Stomach (tissue), 19 donors: ENCODE measurements at places on chromosomes 7 and 10. TPM values are rescaled to one million over a fixed set of nuclear protein-coding genes. Genes with fewer than 3 reads are reported as not detected.
A peak's percentile ranks its signal among the peaks of the same experiment; 100 is the strongest.

The SNCG gene
- polyA plus RNA-seq, result 26.4 TPM

The PMPCB gene
- 60.6 TPM for polyA plus RNA-seq

The SMNDC1 gene
- polyA plus RNA-seq, result 21.7 TPM

The CFTR gene
- polyA plus RNA-seq, result 1.1 TPM

The JAKMIP3 gene
- polyA plus RNA-seq, result 0.19 TPM

The SPDYE8 gene
- polyA plus RNA-seq, result not detected

The LARP4B gene
- 11.8 TPM for polyA plus RNA-seq

The HGF gene
- polyA plus RNA-seq, result 2.7 TPM

The C10orf105 gene
- polyA plus RNA-seq, result 0.03 TPM

The HOGA1 gene
- 0.38 TPM for polyA plus RNA-seq

The KAZALD1 gene
- 32.8 TPM for polyA plus RNA-seq

The FAM25C gene
- not detected for polyA plus RNA-seq

The CLDN4 gene
- polyA plus RNA-seq, result 36.1 TPM

The COL13A1 gene
- polyA plus RNA-seq, result 7.2 TPM

DNA sequence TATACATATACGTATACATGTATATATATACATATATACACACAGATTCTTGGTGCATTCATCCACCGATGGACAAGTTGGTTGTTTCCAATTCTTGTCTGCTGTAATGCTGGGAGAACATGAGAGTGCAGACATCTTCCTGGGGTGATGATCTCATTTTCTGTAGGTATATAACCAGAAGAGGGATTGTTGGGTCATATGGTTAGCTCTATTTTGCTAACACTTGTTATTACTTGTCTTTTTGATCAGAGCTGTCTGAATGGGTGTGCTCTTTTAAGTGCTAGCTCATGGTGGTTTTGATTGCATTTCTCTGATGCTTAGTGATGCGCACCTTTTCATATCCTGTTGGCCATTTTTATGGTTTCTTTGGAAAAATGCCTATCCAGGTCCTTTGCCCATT lies 106.4 kb downstream of the TAX1BP1 start:
- no peak for DNase-seq

DNA sequence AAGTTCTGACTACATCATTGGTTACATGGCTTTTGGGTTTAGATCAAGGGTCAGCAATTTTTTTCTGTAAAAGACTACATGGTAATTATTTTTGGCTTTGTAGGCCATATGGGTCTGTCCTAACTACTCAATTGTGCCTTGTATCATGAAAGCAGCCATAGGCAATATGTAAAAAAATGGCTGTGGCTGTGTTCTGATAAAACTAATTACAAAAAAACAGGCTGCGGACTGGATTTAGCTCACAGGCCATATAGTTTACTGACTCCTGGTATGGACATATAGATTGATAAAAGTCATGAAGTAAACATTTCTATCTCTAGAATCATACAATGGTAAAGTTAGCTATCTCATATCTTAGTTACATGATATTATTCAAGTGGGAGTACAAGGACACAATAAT lies 375.4 kb downstream of the THSD7A start:
- no peak for DNase-seq

GRCh38 chr10:96401036-96401435 lies 42.2 kb upstream of the OPALIN start:
- no peak for DNase-seq

DNA sequence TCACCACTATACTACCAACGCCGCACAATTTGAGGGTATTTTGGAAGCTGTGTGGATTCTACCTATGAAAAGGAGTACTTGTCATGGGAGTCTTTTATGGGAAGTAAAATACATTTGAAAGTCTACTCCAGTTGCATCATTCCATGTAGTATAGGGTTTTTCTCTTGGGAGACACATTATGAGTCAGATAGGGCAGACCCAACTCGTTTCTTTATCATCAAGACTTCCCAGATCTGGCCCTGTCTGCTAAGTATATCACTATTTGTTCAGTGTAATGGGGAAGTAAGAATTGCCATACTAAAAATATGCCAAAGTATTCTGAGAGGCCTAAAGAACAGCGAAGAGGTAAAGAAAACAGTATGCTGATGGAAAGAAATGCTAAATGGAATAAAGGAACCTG lies 144.2 kb downstream of the SPAG6 start:
- no peak for DNase-seq

GRCh38 chr10:127440371-127440770 lies 108.7 kb upstream of the NPS start:
- DNase-seq, result no peak

DNA sequence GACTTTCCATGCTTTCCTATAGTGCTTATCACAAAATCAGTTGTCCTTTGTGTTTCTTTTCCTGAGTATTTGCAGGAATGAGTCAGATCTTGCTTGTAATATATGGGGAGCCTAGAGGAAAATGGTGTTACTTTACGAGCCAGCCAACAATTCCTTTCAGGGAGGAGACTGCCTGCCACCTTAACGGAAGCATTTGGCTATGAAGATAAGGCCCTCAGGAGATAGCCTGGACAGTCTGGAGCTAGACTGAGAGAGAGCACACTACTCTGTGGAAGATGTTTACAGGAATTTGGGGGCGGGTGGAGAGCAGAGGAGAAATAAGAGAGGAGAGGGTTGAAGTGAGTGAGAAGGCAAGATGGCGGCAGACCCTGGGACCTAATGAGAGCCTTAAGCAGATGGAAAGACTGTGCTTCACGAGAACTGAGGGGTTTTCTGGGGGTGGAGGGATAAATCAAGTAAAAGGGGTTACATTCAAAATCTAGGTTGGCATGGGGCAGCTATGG lies 126.3 kb downstream of the SNX10 start:
- DNase-seq, result no peak

DNA sequence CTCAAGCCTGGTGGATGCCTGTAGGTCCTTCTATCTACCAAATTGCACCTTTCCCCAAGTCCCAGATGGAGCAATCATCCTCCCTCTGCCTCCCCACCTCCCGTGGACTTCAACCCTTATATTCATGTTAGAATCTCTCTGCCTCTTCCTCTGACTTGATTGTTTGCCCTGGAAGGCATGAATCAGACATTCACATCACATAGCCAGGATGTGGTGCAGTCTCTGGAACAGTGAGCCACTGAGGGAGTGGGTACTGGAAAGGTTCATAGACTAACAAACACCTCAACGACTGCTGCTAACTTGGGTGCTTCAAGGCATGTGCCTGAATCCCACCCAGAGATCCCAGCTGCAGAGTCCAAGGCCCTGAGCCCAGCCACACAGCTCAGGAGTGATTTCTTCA lies 494.0 kb downstream of the TNS3 start:
- DNase-seq, result no peak

DNA sequence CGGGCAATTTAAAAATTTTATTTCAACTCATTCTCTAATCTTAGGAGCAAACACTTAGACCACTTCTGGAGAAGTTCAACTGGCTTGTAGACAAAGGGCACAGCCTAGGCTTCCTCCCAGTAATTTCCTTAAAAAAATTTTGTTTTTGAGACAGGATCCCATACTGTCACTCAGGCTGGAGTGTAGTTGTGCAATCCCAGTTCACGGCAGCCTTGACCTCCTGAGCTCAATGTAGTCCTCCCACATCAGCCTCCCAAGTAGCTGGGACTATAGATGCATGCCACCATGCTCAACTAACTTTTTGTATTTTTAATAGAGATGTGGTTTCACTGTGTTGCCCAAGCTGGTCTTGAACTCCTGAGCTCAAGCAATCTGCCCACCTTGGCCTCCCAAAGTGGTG lies 38.4 kb downstream of the BAMBI start:
- DNase-seq, result no peak

- peak; percentile 91 for DNase-seq
These were observed 116.9 kb upstream of the PPIF start for GRCh38 chr10:79230328-79230830.

- DNase-seq, result no peak
These were observed at the start of gene NPTX2 for GRCh38 chr7:98617051-98617959. TSS of gene NPTX2 (plus strand) at chr7:98617285. CDS start at chr7:98617462, 177 bp downstream.

GRCh38 chr7:70693321-70693685 lies 438.6 kb upstream of the GALNT17 start:
- DNase-seq, result peak; percentile 56

DNA sequence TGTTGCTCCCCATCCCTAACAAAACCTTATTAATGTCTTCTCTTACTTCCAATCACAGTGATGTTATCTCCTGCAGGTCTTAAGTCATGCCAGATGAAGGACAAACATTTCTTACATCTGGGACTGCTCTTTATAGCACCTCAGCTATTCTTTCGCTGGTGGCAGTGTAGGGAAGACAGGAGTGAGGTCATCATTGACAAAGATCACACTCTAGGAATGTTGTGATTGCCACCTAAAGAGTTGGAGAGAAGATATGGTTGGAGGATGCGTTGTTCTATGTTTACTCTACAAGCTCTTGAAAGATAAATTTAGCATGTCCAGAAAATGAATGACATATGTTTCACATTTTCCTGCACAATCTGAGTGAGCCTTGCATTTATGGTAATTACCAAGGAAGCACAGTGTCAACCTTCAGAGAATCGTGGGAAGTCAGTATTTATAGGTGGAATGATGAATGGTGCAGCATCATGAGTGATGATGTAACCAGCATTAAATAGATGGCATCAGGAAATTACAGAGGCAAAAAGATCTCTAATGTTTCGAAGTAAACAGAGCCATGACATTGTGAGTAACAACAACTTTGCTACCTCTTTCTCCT lies 188.1 kb upstream of the STEAP1 start:
- DNase-seq, result no peak

DNA sequence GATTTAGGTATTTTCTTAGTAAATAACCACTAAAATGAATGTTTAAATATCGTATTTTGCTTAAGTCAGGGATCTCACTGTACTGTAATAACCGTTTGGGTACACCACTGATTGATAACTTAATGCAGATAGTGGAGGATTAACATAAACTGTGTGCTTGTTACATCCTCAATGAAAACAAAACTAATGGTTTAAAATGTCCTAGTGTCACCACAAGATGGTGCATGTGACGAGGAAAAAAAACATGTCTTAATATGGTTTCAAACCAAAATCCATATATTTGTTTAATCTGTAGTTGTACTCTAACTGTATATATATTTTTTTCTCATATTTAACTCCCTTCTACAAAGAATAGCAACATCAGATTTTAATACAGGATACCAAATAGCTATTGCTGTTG lies 19.2 kb downstream of the ARMC10 start:
- DNase-seq, result no peak
